ENCODE measurements at places on chromosomes 13 and 19.

DNA sequence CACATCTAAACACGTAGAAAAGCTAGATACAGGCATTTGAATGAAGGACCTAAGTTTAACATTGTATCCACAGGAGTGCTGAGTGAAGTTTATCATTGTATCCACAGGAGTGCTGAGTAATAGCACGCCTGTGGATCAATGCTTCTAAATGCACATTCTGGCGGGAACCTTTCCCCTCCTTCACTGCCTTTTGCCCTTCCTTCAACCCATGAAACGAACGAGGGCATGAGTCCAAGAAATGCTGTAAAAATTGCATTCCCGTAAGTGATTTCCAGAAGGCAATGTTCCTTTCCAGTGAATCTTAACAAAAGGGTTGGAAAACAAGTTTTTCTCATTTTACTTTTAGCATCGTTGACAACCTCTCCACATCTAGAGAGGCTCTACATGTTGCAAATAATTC is 88.1 kb downstream of the ZDHHC20 start:
- no peak for DNase-seq

- no peak for DNase-seq
These were observed 25.6 kb downstream of the FLT1 start for GRCh38 chr13:28469316-28469715.

DNA sequence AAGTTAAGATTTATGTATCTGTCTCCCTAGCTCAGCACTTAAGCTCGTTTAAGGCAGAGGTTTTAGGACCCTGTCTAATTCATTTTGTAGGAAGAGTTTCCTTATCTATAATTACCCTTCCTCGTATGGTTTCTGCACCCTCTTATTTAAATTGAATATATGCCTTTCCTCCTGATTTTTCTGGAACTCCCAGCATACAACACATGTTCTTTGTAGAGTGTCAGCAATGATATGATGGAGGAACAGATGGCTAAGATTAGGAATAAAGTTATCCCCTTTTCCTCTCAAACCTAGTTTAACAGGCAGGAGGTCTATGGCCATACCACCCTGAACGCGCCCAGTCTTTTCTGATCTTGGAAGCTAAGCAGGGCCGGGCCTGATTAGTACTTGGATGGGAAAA is 359.5 kb downstream of the PCDH17 start:
- DNase-seq, result no peak

DNA sequence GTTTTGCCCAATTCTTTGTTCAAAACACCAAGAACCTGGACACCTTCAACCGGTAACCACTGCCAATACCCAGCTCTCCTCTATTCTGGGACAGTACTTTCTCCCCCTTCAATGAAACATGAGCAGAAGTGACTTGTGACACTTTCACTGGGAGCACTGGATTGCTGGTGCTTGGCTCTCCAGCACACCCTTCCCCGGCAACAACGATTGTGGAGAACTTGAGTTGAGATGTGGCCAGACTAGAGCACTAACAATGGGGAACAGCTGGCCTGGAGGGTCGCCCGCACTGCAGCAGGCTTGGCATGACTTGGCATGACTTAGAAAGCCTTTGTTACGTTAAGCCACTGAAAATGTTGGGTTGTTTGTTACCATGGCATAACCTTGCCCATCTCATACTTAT is 7.5 kb upstream of the B3GLCT start:
- no peak for DNase-seq

GRCh38 chr13:112466132-112467058 is 90.2 kb downstream of the SPACA7 start:
- no peak for DNase-seq

DNA sequence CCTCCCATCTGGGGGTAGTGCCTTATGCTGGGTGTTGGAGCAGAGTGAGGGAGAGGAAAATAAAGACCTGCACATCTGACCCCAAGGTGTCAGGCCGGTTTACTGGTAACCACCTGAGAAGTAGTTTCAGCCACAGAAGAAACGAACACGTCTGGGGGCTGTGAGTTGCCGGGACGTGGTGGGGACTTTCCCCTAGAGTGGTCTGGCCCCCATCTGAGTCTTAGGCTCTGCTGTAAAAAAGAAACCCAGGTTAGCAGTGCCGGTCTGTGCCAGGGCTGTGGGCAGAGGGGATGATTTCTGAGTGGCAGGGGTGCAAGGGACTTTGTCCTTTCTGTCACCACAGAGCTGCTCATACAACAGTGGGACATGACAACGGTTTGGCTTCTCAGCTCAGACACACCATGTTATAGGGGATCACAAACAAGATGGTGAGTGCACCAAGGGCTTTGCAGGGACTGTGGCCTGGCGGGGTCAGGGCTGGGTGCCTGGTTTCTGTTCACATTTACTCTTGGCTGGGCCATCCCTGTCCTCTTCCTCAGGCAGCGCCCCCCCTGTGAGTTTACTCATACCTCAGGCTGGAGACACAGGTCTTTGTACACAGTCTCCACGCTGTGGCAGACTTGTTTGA is 9.0 kb downstream of the GCDH start:
- no peak for DNase-seq

DNA sequence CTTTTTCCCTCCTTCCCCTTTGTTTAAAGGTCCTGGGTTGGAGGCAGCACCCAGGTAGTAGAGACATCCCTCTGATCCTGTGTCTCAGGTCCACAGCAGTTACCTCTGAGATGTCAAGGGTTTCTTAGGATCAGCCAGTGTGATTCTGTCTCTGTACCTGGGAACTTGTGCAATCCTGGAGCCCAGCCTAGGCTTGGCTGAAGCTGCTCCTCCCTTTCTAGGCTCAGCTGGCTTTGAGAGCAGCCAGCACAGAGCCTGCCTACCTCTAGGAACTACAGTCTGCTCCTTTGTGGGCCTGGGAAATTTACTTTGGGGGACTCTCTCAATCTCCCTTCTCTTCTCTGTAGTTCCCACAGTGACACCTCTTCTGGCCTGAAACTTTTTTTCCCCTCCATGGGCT is 171.6 kb downstream of the MTUS2 start:
- DNase-seq, result no peak

DNA sequence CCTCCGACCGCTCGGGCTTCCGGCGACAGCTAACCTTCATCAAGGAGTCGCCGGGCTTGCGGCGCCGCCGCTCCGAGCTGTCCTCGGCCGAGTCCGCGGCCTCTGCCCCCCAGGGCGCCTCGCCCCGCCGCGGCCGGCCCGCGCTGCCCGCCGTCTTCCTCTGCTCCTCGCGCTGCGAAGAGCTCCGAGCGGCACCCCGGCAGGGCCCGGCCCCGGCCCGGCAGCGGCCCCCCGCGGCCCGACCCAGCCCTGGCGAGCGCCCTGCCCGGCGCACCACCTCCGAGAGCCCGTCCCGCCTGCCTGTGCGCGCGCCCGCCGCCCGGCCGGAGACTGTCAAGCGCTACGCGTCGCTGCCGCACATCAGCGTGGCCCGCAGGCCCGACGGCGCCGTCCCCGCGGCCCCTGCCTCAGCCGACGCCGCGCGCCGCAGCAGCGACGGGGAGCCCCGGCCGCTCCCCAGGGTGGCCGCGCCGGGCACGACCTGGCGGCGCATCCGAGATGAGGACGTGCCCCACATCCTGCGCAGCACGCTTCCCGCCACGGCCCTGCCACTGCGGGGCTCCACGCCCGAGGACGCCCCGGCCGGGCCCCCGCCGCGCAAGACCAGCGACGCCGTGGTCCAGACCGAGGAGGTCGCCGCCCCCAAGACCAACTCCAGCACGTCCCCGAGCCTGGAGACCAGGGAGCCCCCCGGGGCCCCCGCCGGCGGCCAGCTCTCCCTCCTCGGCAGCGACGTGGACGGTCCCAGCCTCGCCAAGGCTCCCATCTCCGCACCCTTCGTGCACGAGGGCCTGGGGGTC is 9.6 kb downstream of the C19orf25 start:
- DNase-seq, result no peak

- no peak for DNase-seq
These were observed 4.2 kb upstream of the RASA3 start for GRCh38 chr13:114136576-114136975.

DNA sequence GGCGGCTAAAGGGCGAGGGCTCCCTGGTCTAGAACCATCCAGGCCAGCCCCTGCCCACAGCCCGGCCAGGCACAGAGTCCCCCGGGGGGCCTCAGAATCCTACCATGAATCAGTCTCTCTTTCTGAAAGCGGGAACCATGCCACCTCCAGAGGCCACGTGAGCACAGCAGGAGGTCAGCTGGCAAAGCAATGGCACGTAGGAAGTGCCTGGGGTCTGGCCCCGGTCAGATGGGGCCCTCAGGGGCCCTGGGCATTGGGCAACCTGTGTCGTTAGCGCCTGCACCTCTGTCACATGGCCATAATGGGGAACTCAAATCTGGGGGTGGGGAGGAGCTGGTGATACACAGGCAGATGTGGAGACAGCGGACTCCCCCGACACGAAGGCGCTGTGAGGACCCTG is 8.8 kb downstream of the MFSD12 start:
- DNase-seq, result no peak

- no peak for DNase-seq
These were observed 32.9 kb downstream of the ZDHHC20 start for GRCh38 chr13:21426238-21426637.

All from stimulated activated CD4-positive, alpha-beta T cell treated with anti-CD3 and anti-CD28 coated beads, Interleukin-4, amount 100 ng/mL, for 24 hours (primary cell).